ENCODE measurements at places on chromosomes 13 and 19.
A peak's percentile ranks its signal among the peaks of the same experiment; 100 is the strongest.

GRCh38 chr13:99553033-99553432 lies 51.8 kb downstream of the TM9SF2 start:
- no peak for DNase-seq

DNA sequence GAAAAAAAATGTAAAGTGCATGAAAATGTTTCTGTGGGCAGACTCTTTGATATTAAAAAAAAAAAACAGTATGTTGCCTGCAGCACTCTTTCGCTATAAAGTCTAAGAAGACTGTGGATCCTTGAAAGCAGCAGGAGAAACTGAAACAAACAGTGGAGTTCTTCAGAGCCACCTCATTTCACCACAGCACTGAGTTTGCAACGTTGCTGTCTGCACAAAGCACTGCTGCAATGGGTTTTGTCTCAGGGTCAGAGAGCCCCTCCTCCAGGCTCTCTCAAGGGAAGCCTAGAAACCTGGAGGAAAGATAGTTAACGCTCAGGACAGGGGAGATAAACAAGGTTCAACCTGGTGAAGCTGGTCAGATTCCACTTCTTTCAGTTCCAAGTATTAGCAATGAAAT lies 248.7 kb downstream of the EFNB2 start:
- no peak for DNase-seq

- DNase-seq = no peak
Measured at GRCh38 chr13:33679658-33680012, 138.3 kb upstream of the RFC3 start.

- no peak for DNase-seq
Measured at GRCh38 chr19:14699641-14700040, 9.8 kb downstream of the ZNF333 start.

DNA sequence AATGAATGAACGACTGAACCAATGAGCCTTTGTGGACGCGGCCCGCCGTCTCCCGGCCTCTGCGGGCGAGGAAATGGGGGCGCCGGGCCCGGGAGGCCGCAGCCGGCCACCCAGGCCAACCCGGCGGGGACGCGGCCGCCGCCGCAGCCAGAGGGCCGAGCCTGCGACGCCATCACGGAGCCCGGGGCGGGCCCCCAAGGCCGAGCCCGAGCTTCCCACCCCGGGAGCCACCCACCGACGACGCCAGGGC lies 216 bp downstream of the SUGP2 start:
- no peak for DNase-seq

DNA sequence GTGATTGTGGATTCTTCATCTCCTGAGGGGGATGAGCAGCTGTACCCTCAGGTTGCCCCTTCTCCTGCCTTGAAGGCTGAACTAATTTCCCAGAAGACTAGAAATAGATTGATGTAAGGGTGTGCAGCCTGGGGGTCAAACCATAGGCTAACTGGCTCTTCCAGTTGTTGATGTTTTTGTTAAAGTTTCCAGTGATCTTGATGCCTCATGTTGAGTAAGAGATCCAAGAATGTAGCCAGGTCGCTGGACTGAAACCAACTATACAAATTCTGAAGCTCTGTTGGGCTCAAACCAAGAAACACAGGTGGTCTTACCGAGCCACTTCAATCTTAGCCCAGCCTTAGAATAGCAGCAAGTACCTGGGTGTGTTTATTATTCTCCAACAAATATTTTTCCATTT lies 391.8 kb downstream of the KLF5 start:
- no peak for DNase-seq

GRCh38 chr13:23516702-23517101 lies 53.5 kb upstream of the TNFRSF19 start:
- no peak for DNase-seq

DNA sequence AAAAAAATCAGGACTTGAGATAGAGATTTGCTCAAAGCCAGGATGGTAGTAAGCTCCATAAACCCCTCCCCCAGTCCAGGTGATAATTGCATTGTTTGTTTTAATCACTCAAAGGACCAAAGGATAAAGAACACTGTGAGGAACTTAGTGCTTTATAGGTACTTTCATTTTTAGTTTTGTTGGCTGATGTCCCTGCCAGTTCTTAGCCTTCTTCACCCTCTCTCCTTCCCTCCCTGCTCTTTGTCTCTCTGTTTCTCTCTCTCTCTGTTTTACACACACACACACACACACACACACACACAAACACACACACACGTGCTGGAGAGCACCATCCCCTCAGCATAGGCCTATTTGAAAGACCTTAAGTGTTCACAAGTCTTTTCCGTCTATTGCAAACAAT lies 5.2 kb downstream of the FRY start:
- no peak for DNase-seq

- DNase-seq = peak; percentile 63
Measured at GRCh38 chr19:1825909-1826556, 14.0 kb upstream of the ATP8B3 start.

- peak; percentile 67 for DNase-seq
Measured at GRCh38 chr19:9914315-9915207, 21.8 kb downstream of the OLFM2 start.

DNA sequence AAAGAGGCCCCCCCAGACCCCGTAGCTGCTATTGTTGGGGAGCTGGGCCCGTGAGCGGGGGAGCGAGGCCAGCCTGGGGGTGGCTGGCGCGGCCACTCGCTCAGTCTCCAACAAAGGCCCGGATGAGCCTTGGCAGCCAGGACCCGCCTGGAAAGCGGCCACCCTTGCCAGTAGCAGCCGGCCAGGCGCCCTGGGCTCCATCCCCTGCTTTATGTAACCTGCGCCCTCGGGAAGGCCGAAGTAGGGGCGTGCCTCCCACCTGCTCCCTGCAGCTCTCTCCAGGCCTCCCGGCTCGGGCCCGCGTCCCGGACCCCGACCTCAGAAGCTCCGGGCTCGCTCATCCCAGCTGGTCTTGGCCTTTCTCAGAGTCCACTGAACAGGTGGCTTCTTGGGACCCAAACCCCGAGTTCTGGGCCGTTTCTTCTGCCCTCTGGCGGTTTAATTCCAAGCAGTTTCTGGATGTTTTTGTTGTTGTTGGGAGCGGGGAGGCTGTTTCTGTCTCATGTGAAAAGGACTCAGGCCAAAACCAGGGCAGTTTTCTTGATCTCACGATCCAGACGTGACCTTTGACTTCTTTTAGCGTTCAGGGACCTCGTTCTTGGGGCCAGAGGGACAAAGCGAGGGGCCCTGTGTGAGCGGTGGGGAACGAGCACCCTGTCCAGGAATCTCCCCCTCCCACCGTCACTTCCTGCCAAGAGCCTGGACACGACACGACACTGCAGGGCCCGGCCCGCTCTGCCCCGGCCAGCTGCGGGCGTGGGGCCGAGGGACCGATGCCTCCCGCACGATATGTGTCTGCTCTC lies 1.2 kb downstream of the CDC34 start:
- no peak for DNase-seq

DNA sequence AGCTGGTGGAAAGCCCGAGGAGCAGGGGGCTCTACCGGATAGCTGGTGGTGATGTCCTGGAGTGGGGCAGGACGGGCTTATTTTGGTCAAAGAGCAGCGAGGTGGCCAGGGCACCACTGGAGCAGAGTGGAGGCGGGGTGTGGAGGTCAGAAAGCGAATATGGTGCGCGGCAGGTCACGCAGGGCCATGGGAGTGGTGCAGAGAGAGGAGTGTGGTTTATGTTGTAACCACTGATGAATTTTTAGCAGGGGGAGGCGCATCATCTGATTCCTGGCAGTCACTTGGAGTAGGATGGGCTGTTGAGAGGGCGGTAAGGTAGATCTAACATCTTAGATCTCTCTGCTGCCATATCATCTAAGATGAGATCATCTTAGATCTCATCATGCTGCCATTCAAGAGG lies 1.4 kb upstream of the ZNF414 start:
- peak; percentile 27 for DNase-seq

DNA sequence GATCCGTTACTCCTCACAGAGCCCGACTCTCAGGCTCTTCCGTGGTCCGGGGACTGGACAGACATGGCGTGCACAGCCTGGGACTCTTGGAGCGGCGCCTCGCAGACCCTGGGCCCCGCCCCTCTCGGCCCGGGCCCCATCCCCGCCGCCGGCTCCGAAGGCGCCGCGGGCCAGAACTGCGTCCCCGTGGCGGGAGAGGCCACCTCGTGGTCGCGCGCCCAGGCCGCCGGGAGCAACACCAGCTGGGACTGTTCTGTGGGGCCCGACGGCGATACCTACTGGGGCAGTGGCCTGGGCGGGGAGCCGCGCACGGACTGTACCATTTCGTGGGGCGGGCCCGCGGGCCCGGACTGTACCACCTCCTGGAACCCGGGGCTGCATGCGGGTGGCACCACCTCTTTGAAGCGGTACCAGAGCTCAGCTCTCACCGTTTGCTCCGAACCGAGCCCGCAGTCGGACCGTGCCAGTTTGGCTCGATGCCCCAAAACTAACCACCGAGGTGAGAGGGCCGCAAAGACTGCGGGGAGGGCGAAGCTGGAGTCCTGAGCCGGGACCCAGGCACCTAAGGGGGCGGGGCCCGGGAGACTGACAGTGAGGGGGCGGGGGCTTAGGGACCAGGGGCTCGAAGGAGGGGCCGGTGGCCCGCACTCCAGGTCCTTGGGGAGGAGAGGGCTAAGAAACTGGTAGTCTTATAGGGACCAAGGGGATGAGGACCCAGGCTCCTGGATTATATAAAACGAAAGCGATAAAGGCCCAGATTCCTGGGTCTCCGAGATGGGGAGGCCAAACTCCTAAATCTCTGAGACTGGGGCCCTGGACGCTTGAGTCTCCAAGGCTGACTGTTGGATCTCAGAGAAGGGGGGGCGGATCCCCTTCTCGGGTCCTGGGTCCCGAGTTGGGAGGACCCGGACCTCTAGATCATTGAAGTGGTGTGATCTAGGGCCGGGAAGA lies 2.0 kb downstream of the ETV2 start:
- peak; percentile 51 for DNase-seq

GRCh38 chr13:60758637-60759036 lies 361.6 kb downstream of the TDRD3 start:
- no peak for DNase-seq

DNA sequence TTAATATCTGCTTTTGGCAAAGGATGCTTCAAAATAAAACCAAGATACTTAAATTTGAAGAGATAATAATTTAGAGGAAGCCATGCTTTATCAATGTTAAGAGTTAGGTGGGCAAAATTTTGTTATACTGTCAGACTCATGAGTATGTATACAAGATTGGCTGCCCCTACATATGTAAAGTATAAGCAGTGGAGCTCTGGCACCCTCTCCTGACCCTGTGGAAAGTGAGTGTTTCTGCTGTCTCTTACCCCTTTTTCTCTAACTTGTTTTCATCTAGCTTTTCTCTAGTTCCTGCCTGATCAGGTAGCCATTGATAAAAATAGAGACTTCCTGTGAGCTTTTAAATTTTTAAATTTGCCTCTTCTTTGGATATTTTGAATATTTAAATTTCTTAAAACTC lies 710.9 kb upstream of the SPRY2 start:
- no peak for DNase-seq

GRCh38 chr19:2139385-2140137 lies 11.8 kb downstream of the AP3D1 start:
- no peak for DNase-seq

DNA sequence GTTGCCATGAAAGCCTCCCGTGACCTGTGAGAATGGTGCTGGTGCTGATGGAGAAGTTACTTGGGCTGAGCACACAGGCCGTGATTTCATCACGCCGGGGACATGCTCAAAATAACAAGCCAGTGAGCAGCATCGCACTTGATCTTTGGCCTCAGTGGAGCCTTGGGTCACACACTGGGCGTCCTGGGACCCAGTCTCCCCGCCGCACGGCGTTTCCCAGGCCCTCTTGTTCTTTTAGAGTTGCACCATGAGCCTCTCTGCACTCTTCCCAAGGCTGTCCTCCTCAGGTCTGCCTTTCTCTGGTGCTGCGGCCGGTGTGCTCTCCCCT lies 9.5 kb upstream of the NDUFS7 start:
- no peak for DNase-seq

GRCh38 chr19:484494-484893 lies 11.8 kb upstream of the MADCAM1 start:
- DNase-seq = no peak

GRCh38 chr13:25232937-25233515 lies 54.3 kb downstream of the MTMR6 start:
- no peak for DNase-seq

- DNase-seq = peak; percentile 51
Measured at GRCh38 chr19:1672038-1672768, 19.8 kb upstream of the TCF3 start.

DNA sequence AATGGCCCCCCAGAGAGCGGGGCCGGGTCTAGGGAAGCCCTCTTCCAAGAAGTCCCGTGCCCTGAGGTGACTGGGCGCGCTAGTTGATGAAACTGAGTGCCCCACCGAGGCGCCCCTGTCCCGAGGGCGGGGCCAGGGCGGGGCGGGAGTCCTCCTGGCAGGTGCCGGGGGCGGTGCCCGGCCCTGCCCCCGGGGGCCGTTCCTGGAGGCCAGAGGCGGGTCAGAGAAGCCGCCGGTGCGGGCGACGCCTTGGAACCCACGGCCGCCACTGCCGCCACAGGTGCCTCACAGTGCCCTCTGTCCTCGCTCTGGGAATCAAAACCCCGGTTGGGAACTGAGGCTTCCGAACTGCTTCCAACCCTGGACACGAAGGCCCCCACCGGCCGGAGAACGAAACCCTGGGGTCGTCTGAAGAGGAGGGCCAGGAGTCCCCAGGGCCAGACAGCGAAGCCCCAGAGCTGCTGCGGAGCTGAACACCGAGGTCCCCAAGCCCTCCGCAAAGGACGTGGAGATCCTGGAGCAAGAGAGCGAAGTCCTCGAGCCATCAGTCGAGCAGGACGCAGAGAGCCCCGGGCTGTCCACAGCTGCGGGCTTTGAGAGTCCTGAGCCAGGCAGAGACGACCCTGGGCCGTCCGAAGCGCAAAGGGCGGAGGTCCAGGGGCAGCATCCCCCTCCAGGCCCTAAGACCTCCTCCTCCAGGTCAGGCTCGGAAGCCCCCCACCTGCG lies at the start of gene MISP3:
MISP3 (plus strand) TSS at position 252 of the 726 bp plus-strand sequence. CDS start 524 bp downstream, outside the sequence.
- no peak for DNase-seq

DNA sequence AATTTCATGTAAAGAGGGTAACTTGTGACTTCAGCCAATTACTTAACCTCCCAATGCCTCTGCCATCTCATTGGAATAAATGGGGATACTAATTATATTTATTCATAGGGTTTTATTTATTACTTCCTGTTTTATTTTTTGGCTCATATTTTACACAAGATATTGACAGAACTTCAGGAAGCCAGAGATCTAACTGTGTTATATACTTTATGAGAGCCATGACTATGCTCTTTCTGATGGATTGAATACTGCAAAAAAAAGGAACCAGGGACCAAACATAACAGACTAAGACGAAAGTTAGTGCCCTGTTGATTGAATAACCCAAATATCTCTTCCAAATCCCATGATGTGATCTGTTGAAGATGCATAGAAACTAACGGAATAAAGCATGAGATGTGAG lies 243.3 kb upstream of the STARD13 start:
- DNase-seq = no peak

- no peak for DNase-seq
Measured at GRCh38 chr19:1893791-1894190, 8.5 kb upstream of the ABHD17A start.

Data from stimulated activated CD4-positive, alpha-beta T cell treated with anti-CD3 and anti-CD28 coated beads, Interleukin-1b, Interleukin-23, amount 100 ng/mL, for 1 hour (primary cell).